Right lung (tissue), 10 donors: ENCODE measurements at places on chromosomes 7 and 10.

- DNase-seq, result no peak
Observed at GRCh38 chr10:23918090-23918723, 290.7 kb upstream of the KIAA1217 start.

- DNase-seq, result no peak
Observed at GRCh38 chr7:363626-364025, 73.7 kb downstream of the FOXL3 start.

- no peak for DNase-seq
Observed at GRCh38 chr7:134366481-134366880, 49.8 kb upstream of the SLC35B4 start.

GRCh38 chr7:33965183-33965744 lies 59.9 kb downstream of the BMPER start:
- peak; percentile 37 for DNase-seq

DNA sequence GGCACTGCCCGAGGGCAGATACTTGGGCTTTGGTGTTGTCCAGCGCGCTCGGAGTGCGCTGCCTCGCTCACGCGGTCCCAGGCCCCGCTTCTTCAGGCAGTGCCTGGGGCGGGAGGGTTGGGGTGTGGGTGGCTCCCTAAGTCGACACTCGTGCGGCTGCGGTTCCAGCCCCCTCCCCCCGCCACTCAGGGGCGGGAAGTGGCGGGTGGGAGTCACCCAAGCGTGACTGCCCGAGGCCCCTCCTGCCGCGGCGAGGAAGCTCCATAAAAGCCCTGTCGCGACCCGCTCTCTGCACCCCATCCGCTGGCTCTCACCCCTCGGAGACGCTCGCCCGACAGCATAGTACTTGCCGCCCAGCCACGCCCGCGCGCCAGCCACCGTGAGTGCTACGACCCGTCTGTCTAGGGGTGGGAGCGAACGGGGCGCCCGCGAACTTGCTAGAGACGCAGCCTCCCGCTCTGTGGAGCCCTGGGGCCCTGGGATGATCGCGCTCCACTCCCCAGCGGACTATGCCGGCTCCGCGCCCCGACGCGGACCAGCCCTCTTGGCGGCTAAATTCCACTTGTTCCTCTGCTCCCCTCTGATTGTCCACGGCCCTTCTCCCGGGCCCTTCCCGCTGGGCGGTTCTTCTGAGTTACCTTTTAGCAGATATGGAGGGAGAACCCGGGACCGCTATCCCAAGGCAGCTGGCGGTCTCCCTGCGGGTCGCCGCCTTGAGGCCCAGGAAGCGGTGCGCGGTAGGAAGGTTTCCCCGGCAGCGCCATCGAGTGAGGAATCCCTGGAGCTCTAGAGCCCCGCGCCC lies at the start of gene NPY:
NPY (plus strand) TSS at position 294 of the 802 bp plus-strand sequence. CDS start 1,051 bp downstream, outside the sequence.
- DNase-seq, result no peak

DNA sequence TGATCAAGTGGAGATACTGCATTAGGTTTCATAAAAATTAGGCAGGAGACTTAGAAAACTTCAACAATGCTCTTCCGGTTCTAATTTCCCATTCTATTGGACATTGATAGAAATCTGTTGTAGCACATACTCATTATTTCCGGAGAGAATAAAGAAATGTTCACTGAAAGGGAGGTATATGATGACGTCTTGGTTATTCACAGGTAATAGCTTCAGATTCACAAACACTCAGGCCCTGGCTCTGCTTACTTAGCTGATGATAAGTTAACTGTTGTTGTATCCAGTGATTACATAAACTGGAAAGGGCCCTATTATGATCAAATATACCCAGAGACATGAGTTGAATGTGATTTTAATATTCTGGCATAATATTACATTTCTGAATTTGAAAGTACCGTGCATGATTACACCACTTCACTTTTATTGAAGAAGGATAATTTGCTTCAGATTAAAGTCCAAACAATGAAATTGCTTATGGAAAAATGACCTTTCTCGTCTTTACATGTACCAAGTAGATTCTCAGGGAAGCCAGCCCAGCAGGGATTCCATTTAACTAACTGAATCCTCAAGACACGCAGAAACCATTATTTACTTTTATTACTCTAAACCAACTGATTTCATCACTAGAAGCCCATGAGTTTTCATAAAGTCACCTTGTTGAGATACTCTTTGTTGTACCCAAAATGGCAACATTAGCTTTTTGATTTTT lies 288.0 kb upstream of the PITRM1 start:
- DNase-seq, result no peak

DNA sequence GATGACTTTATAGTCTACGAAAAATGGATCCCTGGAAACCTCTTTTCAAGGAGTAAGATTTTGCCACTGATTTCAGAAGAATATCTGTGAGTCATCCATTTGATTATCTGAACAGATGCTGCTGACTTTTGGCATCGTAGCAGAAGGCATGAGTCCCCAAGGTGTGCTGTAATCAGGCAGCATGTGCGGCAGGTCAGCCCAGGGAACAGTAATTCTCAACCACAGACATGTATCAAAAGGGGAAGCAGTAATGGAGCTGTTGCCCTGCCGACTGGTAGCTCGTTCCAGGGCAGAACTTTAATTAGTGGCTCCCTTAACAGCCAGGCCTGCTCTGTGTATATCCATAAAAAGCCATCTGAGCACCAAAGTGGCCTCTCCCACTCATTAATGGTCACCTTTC lies 5.7 kb upstream of the VWC2 start:
- DNase-seq, result no peak

DNA sequence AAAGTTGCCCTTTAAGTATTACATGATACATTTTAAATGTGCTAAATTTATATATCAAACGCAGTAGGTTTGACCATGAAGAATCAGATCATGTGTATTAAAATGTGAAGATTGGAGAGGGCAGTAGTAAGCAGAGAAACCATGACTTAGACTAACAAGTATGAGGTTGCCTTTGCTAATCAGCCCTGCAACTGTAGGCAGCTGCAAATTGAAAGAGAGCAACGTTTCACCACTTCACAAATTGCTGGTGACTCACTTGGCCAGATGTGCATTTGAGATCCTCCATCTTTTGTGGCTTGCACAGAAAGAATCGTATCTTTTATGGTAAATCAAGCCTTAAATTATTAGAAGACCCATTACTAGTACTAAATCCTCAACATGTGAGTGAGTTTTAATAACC lies 10.1 kb upstream of the SEMA3A start:
- DNase-seq, result no peak

- DNase-seq, result no peak
Observed at GRCh38 chr7:66921918-66922486, 977 bp downstream of the TMEM248 start.

DNA sequence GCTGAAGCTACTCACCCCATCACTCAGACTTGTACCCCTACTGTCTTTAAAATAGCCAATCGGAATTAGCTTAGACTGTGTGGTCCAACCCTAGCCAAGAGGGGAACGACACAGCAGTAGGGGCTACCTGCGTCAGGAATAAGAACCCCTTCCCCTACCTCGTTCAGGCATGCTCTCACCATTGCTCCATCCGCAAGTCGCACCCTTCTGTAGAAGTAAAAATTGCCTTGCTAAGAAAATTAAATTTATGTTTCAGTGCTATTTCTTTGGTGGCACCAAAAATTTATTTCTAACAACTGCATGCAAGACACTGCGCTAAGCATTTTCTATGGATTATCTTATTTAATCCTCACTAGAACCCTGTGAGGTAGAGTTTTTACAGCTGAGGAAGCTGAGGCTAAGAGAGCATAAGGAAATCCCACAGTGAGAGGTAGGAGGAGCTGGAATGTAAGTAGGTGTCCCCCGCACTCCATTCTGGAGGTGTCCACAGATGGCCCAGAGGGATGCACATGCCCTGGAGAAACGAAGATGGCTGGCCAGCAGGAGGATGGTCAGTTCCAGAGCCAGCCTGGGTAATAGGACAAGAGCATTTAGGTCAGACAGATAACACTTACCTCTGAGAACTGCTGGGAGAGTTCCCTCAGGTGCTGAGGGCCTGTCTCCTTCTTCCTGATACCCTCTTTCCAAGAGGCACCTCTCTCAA lies 15.3 kb upstream of the CACUL1 start:
- no peak for DNase-seq

GRCh38 chr7:102916881-102917280 lies 4.1 kb downstream of the LRRC17 start:
- no peak for DNase-seq

DNA sequence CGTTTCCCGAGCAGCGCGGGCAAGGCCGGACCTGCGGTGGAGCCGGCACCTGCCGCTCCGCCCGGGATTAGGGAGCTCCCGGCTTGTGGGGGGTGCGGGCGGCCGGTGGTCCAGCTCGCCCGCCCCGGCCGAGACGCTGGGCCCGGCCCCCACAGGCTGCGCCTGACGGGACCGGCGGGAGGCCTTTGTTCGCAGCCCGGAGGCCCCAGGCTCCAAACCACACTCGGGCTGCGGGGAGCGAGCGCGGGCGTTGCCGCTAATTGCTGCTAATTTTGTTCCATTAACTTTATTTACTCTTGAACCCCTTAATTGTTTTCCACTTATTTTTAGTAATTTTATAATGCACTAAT lies 9.6 kb downstream of the UNCX start:
- no peak for DNase-seq

- no peak for DNase-seq
Observed at GRCh38 chr7:74483402-74484336, 30.0 kb downstream of the GTF2IRD1 start.

DNA sequence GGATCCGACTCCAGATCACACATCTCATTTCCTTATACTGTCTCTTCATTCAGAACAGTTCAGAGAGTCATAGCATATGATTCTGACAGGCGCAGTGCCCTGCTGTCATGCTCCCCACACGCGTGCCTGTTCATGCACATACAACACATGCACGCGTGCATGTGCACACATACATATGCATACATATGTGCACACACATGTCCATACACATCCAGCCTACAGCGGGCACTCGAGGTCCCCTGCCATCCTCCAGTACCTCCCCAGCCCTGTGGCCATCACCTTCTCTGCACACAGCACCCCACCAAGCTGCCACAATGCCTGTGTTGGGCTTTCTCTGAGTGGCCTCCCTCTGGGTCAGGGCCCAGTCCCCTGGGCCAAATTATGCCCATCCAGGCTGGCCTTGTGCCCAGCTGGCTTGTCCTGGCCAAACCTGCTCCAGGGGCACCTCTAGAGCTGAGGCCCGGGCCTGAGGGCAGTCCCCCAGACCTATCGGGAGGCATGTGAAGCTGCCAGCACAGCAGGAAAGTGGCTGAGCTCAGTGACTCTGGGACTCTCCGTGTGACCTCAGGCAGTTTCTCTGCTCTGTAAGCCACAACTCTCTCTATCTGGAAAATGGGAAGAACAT lies 49.4 kb upstream of the RET start:
- no peak for DNase-seq

DNA sequence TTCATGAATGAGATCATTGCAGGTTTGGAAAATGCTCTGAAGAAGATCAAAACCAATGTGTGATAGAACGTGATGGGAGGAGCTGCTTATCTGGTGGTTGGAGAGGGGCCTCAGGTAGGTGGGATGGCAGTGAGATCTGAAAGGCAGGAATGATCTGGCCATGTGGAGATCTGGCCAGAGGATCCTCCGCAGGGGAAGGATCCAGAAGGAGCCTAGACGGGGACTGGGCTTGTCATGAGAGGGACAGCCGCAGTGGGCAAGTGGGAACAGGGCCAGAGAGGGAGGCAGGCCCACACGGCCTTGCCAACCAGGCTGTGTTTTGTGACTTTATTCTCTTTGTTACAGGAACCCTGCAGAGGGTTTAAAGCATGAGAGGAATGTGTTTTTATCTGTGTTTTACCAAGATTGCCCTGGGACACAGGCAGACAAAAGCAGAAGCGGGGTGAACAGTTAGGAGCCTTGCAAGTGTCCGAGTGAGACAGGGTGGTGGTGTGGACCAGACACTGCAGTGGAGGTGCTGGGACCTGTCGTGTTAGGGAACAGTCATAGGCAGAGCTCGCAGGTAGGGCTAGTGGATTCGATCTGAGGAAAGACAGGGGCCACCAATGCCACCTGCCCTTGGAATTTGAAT lies 66.6 kb downstream of the TLL2 start:
- no peak for DNase-seq

DNA sequence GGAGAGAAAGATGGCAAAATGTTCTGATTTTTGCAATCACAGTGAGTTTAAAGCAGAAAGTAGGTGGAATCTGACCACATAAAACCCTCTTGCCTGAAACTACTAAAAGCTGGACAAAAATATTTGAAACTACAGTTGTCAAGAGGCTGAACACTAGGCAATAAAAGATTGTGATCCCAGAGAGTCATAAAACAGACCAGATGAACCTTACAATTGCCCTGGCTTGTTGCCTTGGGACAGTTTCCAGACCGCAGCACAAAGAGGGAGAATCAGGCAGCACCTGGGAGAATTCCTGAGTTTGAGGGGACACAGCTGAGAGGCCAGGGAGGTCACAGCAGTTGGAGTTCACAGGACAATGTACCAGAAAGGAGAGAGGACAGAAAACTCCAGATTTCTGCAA lies 107.3 kb upstream of the NANOS1 start:
- DNase-seq, result no peak

GRCh38 chr7:135733603-135734342 lies 5.8 kb upstream of the SLC13A4 start:
- DNase-seq, result no peak

DNA sequence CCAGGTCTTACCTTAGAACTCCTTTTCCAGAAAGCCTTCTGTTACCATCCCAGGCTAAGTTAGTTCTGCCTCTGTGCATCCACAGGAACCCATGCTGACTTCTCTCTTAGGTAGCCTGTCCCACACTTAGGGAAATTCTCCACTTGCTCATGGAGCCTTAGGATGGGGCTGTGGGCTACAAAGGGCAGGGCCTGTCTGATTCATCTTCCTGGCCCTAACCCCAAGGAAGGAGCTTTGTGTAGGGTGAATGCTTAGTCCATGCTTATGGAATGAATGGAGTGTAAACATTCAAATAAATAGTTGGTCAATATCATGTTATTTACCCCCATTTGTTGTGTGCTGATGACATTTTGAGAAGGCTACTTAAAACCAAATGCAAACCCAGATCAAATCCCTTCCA lies 54.7 kb downstream of the EMX2 start:
- no peak for DNase-seq

DNA sequence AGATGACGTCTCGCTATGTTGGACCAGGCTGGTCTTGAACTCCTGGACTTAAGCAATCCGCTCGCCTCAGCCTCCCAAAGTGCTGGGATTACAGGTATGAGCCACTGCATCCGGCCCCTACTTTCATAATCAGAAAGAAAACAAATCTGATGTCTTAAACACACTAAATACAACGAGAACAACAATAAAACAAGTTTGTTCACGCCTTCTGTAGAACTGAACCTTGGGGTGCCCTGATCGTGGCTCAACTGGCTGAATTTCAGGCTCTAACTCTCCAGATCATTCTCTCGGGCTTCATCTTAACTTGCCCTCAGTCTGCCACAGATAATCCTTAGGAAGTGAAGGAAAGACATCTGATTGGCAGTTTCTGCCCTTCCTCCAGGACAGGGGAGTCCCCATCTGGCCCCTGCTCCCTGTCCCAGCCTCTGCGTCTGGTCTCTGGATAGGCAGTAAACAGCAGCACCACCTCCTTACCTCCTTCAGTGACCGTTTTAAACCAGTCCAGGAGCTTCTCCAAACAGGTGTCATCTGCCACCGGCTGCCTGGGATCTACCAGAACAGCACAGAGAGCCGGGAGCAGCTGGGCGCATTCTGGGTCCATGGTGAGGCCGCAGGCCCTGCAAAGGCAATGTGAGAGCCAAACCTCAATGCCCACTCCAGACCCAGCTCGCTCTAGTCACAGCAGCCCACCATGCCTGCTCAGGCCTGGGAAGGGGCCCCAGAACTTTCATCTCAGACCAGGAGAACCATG lies 1.3 kb downstream of the BRAT1 start:
- no peak for DNase-seq
